ENCODE measurements at places on chromosomes 5 and 9.

DNA sequence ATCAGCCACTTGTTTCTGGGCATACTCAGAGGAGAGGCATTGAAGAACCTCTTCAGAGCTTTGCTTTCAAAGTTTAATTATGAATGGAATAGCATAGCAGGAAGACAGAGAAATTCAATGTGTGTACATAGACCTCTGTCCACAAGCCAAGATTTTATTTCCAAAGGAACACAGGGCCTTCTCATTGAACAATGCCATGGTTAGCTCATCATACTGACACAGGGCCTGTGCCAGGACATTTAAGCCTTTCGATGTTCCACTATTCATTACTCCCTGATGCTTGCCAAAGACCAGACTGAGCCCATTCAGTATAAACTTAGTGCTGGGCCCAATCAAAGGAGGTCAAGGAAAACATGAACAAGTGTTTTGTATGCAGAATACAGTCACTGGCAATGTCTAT is 280.8 kb downstream of the FBXL17 start:
- peak; percentile 39 for DNase-seq

DNA sequence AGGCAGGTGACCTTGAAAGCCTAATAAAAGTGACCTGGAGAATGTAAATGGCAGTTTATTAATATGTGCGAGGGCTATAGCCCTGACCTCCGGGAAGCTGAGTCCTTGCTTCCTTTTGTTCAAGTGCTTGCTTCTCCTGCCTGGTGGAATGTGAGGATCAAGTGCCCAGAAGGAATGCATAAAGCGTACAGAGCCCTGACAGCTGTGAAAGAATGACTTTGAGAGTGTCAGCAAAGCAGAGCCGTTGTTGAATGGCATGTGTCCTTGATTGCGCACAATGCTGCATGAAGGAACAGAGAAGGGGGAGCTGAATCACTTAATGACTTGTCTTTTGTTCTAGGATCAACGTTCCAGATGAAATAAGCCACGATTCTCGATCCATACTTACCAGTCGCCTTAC is 133.0 kb downstream of the SLF1 start:
- no peak for DNase-seq

DNA sequence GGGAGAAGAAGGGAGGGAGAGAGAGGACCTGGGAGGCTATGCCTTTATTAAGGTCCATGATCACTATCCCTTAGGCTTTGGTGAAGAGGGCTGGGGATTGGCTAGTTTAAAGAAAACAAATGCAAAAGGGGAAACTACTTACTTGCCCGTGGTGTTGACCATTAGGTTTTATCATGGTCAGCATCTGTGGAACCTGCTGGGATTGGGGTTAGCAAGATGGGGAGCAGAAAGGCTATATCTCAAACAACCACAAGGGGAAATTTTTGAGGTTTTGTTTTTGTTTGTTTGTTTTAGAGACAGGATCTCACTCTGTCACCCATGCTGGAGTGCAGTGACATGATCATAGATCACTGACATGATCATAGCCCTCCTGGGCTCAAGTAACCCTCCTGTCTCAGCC is 9.0 kb upstream of the RAD23B start:
- no peak for DNase-seq

- DNase-seq = peak; percentile 97
Observed at GRCh38 chr5:179275941-179276837, 69.1 kb downstream of the ADAMTS2 start.

GRCh38 chr5:32543291-32543690 is 42.1 kb upstream of the SUB1 start:
- DNase-seq = no peak

- DNase-seq = no peak
Observed at GRCh38 chr5:176959051-176959450, 47.5 kb downstream of the UIMC1 start.

DNA sequence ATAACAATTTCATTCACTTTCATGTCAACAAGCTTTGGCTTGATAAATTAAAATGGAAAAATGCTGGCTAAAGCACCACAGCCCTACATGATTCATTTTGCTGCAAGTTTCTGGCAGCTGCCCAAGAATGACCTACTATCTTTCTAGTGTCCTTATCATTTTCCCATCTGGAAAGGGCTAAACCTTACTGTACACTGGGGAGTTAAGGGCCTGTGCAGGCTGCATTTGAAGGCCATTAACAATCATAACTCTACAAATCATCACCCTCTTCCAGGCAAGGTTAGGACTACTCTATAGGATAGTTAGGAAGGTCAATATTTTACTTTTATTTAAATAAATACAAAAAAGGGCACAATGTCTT is 579.7 kb upstream of the ZNF608 start:
- DNase-seq = peak; percentile 61

DNA sequence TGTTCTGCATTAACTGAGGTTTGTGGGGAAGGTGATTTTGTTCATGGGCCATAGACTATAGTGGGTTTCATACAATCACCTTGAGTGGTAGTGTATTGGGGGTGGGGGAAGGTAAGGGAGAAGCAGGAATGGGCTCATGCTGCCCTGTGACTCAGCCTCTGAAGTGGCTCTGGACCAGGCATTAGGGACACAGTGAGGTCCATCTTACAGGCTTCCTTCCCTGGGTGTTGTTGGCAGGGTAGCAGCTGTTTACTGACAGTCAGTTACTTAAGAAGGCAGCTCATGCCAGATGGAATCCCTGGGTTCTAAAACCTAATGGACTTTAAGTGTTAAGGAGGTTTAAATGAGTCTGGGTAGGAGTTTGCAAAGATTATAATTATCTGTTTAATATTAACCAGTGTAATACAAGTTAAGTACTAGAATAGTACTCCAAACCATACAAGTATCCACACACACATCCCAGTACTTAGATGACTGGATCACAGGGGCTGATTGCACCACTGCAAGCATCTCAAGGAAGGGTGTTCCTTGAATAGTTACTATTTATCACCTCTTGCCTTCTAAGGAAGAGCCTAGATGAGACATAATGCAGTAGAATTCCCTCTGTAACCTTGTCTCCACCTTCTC is 59.3 kb downstream of the CAST start:
- no peak for DNase-seq

GRCh38 chr5:138334867-138335447 is 3.1 kb upstream of the FAM53C start:
- no peak for DNase-seq

DNA sequence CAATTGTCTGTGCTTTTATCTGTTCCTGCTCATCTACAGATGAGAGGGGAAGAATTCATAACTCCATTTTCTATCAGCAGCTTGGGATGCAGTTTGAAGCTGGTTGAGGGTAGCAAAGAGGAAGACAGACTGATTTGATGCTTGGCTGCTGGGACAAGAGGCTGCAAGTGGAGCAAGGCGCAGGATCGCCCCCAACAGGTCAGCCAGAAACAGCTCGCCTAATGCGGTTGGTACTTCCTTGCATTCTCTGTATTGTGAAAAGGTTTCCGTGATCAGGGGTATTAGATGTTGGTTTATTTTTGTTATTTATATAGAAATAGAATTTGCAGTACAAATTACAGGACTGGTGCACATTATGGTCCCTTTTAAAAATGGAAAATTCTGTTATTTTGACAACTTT is 40.6 kb downstream of the ZNF883 start:
- DNase-seq = no peak

DNA sequence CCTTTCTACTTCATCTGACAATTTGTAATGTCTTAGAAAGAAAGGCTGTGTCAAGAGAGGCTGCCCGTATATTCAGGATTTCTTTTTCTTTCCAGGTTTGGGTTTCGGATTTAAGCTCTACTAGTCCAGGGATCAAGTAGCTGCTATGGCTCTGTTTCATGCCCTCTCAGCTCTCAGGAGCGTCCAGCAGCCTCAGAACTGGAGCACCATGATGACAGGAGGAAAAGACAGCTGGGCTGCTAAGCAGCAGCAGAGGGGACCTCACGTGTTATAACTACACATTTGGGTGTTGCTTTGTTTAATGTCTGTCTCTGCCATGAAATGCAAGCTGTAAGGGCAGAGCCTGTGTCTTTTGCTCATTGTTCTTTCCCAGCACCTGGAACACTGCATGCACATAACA is 28.5 kb downstream of the TBC1D2 start:
- DNase-seq = no peak

DNA sequence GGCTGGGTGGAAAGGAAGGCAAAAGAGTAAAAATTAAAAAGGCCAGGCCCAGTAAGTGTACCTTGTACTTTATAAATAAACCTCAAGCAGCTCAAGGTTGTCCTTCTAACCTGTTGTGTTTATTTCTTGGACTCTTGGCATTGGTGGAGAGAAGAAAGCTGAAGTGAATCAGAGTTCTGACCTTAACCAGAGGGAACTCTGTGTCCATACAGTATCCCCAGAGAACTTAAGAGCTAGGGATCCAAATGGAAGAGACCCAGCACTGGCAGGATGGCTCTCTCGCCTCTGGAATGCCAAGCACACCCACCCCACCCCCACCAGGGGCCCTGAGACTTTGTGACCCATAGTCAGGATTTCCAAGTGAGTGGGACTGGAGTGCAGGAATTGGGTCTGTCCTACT is 14.2 kb downstream of the NUDT2 start:
- DNase-seq = no peak

- no peak for DNase-seq
Observed at GRCh38 chr5:55742778-55743177, 4.9 kb downstream of the DDX4 start.

DNA sequence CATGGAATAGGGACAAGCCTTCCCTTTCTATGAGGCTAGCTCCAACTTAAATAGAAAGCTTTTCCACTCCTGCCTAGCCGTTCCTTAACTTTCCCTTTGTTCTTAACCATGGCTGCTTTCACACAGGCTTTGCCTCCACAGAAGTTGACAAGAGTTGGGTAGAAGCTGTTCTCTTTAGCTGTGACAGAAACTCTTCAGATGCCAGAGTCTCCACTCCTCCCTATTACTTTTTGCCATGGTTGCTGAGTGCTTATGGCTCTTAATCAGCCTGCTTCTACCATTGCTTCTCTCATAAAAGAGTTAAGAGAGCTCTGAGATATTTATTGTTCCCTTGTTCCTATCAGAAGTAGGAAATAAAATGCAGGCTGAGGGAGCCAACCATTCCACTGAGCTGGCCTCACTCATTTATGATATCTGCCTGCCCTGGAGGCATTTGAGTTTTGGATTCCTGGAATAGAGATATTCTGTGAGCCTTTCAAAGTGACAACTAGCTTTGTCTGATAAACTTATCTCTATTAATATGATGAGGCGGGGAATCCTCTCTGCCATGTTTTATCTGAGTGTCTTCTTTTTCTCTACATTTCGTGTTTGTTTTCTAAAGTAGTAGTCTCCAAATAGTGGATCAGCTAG is 162.6 kb downstream of the DMAC1 start:
- no peak for DNase-seq

GRCh38 chr5:84290161-84290560 is 94.5 kb downstream of the EDIL3 start:
- DNase-seq = no peak

- no peak for DNase-seq
Observed at GRCh38 chr5:137659209-137659608, 76.7 kb downstream of the KLHL3 start.
